GM23248 (cell line): ENCODE measurements at places on chromosomes 6 and 20. TPM values are rescaled to one million over a fixed set of nuclear protein-coding genes. Genes with fewer than 3 reads are reported as not detected.

Gene PI16
- 181 and 227 TPM in 2 replicates for total RNA-seq

Gene FAM162B
- not detected in 2 replicates for total RNA-seq

Gene GPR6
- not detected in 2 replicates for total RNA-seq

Gene LAMA4
- total RNA-seq: 429 and 440 TPM in 2 replicates

DNA sequence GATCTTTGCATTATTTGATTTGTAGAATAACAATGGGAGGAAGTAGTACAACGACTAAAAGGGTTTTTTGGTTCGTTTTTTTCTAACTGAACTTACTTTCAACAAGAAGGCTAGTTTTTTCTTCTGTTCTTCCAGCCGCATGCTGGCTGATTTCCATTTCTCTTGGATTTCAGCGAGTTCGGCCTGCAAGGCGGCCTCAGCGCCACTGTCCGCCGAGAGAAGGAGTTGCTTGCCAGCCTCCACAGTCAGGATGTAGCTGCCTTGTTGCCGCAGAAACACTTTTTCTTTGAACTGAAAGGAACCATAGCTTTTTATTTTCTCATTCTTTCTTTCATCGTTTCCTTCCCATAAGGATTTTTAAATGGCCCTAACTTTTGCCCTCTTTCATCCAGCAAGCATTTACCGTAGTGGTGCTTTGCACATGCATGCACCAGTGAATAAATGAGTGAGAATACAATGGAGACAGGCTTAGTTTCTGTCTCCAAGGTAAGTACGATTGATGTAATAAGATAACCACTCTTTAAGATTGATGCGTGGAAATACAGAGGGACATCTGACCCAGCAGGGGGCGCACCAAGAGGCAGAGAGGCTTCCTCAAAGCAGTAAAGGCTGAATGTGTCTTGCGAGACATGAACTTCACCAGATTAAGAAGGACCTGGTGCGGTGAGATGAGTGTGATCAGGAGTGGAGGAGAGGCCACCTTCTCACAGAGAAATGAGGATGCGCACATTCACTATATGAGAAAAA lies 398.8 kb downstream of the ESR1 start:
- peak; percentile 48 for DNase-seq

DNA sequence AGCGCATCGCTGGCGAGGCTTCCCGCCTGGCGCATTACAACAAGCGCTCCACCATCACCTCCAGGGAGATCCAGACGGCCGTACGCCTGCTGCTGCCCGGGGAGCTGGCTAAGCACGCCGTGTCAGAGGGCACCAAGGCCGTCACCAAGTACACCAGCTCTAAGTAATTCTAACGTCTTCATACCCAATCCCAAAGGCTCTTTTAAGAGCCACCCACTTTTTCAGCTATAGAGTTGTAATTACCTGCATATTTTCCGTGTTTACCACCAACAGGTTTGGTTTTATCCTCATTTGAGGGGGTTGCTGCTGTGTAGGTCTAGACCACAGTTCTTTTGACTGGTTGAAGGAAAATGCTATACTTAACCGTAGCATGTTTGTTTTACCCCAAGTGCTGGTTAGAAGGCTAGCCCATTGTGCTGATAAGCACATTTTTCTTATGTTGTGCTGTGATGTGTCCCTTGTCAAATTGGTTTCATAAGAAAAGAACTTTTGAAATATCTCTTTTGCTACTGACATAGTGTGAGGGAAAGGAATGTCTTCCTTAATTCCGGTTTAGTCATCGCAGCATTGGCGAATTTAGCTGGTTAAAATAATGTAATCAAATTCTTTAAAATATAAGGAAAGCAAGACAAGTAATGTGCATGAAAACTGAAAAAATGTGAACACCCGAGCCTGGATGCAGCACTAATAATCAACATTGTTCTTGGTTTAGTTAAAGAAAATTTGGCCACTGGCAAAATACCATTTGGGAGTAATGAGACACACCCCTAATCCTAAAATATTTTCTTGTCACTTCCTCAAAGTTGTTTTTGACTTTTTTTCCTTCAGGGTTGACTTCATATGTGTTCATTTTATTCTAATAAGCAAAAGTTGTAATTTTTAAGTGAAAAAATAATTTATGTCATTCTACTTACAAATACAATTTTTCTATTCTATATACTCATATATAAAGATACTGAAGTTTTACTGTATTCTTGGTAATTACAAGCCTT lies 112.8 kb downstream of the HFE start:
- DNase-seq: peak; percentile 39

DNA sequence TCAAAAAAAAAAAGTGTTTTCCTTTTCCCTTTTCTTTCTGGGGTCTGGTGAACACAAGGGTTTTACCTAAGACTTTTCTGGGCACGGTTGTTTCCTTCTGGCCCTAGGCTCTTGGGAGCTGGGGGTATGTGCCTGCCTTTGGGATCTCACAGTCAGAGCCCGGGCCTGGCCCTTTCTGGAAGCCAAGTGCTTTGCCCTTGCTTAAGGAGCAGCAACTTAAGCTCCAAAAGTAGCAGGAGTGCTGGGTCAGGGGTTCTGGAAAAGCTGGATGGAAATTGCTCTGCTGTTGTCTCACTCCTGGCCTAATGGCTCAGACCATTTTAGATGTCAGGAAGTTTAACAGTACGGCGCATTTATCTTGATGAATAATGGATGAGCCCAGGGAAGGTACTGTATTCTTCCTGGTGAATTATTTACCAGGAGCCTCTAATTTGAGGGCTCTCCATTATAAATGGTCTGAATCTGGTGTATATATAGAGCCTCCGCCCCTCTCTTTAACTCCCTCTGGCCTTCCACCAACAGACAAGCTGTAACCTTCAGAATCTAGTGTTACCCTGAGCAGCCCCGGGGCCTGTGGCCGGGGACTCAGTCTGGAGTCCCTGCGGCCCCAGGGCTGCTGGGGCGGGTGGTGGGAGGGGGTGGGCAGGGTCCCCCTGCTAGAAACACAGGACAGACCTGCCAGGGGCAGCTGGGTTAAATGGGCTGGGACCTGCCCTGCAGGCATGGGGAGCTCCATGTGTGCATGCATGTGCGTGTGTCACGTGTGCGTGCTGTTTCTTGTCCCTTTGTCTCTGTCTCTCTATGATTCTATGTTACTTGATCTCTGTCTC lies 37.5 kb downstream of the PTK7 start:
- peak; percentile 35 for DNase-seq
